Tibial nerve (tissue), 4 donors: ENCODE measurements at places on chromosomes 3 and 15.

DNA sequence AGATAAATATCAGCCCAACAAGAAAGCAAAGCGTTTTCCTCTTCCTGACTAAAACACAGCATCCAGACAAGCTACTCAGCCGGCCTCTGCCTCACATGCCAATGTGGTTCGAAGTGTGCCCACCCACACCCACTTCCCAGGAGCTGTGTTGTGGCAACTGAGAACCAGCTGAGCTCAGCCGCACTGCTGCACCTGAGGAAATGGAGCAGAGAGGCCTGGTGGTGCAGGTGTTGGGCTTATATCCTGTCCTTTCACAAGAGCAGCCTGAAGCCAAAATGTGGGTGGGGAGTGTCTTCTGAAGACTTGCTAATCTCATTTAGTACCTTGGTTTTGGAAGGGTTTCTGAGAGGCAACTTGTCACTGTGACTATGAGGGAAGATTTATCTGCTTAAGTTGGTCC is 23.0 kb upstream of the RETNLB start:
- no peak for DNase-seq

GRCh38 chr3:6671363-6671762 is 189.6 kb upstream of the GRM7 start:
- DNase-seq: no peak

- DNase-seq: no peak
Measured at GRCh38 chr3:43410592-43410991, 124.3 kb downstream of the SNRK start.

GRCh38 chr15:94451466-94451865 is 220.1 kb downstream of the MCTP2 start:
- DNase-seq: no peak

- no peak for DNase-seq
Measured at GRCh38 chr15:40097096-40097967, 11.3 kb downstream of the BMF start.

DNA sequence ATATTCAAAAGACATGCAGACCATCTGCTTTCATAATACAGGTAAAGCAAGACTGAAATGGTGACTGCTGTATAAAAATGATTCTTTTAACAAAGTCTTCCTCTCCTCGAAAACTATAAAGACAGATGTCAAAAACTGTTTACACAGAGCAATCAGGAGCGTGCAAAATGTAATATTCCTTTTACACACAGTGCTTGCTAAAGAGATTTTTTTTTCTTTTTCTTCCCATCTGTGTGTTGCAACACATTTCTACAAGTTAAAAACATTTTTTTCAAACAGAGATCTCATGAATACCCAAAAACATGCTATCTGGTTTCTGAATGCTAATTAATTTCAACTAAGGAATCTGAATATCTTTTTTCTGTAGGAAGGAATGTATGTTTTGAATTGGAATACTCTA is 22.1 kb downstream of the SATB1 start:
- no peak for DNase-seq

DNA sequence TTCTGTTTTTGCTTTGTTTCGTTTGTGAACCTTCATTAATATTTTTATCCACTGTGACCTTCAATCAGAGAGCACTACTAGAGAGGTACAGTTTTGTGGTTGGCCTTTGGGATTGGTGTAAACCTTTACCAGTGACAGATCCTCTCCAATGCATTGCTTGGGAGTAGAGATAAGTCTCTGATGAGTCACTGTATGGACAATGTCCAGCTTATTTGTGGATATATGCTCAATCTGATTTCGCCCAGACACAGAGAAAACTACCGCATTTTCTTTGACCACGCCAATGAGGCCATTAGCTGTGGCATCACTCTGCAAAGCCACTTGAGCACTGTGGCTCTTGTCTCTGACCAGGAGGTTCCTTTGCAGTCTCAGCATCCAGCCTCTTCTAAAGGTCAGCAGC is 964.7 kb downstream of the TUSC7 start:
- DNase-seq: no peak

- no peak for DNase-seq
Measured at GRCh38 chr3:128863560-128863959, 15.9 kb upstream of the ACAD9 start.

DNA sequence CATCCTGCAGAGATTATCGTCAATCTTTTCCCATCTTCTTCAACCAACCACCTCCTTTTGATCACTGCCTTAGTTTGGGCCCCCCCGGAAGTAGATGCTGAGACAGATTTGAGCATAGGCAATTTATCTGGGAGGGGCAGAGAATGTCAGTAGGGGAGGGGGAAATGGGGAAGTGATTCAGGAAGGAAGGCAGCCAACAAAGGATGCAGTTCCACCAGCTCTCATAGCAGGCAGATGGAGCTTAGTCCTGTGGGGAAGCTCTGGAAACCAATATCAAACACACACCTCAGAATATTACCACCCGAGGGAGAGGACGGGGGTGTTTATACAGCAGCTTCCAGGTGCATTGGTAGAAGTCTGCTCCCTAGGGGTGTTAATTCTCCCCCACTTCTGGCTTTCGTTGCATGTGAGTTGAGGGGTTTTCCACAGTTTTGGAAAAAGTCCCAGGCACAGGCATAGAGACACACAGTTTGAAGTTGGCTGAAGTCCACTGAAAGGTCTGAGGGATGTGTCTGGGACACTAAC is 91.5 kb upstream of the TNFAIP8L3 start:
- no peak for DNase-seq

DNA sequence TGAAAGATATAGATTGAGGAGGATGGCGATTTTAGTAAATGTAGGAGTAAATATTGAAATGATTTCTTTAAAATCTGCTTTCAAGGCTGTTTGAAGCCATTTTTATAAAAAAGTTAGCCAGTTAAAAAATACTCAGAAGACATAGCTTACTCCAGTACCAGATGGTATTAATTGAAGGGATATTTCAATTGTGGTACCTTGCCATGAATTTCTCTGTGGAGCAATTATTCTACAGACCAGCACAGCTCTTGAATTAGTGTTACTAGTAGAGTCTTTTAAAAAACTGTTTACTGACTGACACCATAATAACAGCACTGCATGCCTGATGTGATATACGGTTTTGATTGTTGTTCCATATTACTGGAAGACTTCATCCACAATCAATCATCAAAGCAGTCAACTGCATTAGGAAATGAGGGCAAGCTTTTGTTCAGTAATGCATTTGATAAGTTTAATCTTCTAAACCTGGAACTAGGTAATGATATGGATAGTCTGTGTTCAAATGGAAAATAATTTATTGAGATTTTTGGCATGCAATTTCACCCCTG is 106.4 kb downstream of the MFSD1 start:
- no peak for DNase-seq

GRCh38 chr3:120823156-120823555 is 80.6 kb downstream of the GTF2E1 start:
- DNase-seq: no peak

DNA sequence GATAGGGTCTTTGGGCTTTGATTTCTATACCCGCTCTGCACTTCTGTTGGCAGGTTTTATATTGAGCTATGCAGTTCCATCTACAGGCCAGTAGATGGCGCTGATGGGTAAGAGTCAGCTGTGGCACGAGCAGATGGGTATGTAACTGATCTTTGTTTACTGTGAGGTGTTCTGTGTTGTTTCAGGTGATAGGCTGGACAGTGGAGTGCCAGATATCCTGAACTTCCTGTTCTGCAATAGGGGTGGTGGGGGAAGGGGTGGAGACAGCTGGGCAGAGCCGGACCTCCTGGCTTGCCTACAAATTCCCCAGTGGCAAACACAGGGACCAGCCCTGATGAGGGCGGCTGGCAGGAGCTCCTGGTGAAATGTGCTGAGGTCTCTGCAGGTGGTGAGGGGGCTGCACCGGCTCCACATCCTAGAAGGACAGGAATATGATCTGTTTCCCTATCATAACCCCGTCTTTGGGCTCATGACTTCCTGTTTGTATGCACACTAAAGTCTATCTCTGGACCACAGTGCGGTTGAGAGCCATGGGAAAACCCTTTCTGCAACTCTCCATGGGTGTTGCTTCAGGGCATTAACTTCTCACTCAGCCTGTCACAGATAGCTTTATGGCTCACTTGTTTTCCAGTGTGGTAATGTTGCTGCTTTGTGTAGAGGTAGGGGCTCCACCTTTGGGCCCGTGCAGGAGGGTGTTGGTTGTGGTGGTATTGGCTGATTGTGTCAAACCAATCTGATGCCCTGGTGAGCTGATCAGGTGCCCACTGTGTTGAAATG is 13.4 kb upstream of the FAM98B start:
- no peak for DNase-seq

DNA sequence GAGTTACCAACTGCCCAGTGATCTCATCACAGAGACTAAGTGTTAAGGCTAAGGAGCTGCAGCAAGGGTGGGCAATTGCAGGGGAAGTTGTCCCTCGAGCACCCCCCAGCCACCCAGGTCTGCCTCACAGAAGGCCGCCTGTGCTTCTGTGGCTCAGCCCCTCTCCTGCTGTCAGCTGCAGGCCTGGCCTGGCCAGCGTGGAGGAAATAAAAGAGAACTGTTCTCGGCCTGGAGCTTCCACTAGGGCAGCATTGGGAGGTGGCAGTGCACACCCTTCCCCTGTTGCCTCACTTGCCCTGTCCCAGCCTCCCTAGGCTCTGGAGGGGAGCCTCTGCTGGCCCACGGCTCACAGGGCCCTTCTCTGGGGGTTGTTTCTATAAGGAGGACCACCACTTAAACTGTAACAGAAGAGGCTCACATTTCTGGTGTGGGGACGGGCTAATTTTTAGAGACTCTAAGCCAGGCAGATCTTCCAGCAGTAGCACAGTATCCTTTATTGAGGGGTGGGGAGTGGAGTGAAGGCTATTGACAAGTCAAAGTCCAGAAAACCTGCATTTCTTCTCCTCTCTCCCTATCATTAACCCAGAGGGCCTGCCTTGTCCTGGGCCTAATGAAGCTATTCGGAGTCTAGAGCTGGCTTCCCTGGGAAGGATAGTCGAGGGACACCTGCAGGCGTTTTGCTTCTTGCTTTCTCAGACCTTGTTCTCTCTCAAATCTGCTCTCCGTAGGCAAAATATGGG is 75.6 kb upstream of the ADPGK start:
- DNase-seq: no peak

GRCh38 chr3:38543586-38543985 is 47.4 kb downstream of the EXOG start:
- no peak for DNase-seq

DNA sequence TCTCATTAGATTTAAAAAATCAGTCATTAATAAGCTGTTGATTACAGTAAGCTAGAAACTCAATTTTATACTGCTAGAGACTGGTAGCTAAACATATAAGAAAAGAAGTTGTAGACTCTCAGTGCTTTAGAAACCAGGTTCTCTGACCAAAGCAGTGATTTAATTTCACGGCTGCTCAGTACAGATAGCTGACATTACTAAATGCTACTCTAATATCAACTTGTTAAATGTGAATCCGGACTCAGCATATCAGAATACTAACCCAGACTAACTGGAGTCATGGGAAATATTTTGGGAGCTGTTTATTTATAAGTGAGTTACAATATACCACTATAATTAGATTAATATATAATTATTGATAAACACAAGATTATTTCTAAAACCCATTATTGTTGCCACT is 80.4 kb downstream of the NEDD4 start:
- no peak for DNase-seq

DNA sequence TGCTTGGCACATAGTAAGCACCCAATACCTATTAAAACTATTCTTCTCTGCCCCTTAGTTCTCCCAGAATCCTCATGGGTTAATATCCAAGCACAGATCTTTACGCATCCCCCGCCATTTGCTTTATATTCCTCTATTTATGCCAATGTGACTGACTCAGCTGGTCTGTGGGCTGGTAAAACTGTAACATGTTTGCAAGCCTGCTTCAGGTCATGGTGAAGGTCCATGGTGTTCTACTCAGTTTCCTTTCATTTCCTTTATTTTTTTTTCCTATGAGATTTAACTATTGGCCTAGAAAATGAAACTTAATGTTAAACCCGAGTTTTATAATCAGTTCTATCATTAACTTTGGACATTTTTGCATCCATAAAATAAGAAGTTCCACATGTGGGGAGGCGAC is 47.0 kb downstream of the FRMD4B start:
- no peak for DNase-seq

GRCh38 chr3:127714125-127714571 is 41.4 kb downstream of the ABTB1 start:
- no peak for DNase-seq

- no peak for DNase-seq
Measured at GRCh38 chr3:52798978-52799476, 4.4 kb downstream of the ITIH3 start.

DNA sequence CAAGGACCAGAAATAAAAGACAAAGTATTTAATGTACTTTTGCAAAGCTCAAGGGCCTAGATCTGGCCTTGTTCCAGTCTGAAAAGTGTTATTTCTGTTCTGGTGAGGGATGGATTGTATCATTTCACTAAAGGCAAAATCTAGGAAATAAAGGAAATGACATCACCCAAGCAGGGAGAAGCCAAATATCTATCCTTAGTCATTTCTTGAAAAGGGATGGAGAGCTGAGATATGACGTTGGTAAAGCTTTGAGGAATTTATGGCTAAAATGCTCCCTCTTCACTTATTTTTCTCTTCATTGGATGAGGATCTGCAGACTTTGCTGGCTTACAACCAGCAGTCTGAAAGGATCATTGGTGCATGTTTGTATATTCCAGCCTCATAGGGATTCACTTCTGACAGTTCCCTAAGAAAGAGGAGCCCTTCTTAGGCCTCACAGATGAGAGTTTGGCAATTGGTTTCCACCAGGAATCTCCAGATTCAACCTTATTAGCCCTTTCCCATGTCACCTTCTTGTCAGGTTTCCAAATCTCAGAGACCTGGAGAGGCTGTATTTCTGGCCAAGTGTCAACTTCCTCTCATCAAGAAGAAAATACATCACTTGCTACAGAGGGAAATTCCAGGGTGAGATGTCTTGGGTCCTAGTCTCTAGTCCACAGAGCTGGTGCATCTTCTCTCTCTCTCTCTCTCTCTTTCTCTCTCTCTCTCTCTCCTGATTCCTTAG is 93.7 kb upstream of the BOC start:
- DNase-seq: no peak

DNA sequence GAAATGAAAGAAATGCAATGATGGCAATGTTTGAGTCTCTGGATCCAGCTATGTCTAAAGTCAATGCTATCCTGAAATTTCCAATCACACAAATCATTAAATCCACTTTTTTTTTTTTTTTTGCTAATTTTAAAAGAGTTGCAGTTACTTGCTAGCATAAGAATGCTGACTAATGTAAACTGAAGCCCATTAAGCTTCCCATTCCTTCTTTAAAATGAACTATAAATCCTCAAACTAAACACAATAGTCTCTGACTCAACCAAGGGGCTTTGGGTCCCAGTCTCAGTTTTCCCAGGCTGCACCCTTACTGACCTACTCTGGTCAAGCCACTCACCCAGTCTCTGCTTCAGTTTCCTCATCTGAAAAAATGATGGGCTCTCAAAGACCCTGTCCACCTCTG is 361.1 kb downstream of the ERC2 start:
- DNase-seq: no peak

- no peak for DNase-seq
Measured at GRCh38 chr15:35055416-35056105, 29.5 kb downstream of the NANOGP8 start.

- DNase-seq: peak; percentile 91
Measured at GRCh38 chr3:16600780-16601536, 4.3 kb downstream of the DAZL start.

GRCh38 chr15:31774045-31774444 is 256.3 kb upstream of the CHRNA7 start:
- no peak for DNase-seq

GRCh38 chr3:44914936-44915335 is 40.5 kb downstream of the TGM4 start:
- DNase-seq: no peak
